ENCODE measurements at places on chromosomes 13 and 19.

- no peak for DNase-seq
Measured at GRCh38 chr13:43315522-43315921, 292.1 kb downstream of the DNAJC15 start.

GRCh38 chr13:100954430-100955305 is 280.1 kb upstream of the TMTC4 start:
- DNase-seq: no peak

DNA sequence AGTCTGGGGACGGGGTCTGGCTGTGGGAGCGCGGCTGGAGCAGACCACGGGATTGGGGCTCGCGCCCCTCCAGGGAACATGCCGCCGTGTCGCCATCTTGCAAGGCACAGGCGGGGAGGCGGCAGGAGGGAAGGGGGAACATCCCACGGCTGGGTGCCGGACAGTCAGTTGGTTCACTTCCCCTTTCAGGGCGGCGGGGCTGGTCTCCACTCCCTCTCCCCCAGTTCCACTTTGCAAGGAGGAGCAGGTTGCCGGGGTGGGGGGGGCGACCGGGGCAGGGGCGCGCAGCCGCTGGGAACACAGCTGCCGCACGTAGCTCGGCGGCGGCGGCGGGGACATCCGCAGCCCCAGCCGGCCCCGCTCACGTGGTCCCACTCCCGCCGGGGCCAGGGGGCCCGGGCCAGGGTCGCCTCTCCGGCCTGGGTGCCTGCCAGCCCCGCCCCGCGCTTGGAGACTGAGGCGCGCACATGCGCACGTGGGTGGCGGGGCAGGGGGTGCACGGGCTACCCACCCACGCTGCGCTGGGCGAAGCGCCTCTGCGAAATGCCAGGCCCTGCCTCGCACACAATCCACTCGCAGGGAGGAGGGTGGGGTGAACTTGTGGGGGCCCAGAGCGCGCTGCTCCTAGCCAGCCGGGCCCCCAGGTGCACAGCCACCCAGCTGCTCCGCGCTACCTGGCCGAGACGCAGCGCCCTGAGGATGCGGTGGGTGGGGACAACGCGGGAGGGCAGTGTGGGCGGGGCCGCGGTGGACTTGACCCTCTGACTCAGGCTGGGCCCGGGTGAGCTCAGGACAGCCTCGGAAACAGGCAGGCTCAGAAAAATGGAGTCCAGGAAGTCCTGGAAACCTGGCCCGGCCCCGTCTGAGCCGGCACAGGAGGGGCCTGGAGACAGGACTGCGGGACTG is 6.4 kb downstream of the KLF16 start:
- peak; percentile 48 for DNase-seq

DNA sequence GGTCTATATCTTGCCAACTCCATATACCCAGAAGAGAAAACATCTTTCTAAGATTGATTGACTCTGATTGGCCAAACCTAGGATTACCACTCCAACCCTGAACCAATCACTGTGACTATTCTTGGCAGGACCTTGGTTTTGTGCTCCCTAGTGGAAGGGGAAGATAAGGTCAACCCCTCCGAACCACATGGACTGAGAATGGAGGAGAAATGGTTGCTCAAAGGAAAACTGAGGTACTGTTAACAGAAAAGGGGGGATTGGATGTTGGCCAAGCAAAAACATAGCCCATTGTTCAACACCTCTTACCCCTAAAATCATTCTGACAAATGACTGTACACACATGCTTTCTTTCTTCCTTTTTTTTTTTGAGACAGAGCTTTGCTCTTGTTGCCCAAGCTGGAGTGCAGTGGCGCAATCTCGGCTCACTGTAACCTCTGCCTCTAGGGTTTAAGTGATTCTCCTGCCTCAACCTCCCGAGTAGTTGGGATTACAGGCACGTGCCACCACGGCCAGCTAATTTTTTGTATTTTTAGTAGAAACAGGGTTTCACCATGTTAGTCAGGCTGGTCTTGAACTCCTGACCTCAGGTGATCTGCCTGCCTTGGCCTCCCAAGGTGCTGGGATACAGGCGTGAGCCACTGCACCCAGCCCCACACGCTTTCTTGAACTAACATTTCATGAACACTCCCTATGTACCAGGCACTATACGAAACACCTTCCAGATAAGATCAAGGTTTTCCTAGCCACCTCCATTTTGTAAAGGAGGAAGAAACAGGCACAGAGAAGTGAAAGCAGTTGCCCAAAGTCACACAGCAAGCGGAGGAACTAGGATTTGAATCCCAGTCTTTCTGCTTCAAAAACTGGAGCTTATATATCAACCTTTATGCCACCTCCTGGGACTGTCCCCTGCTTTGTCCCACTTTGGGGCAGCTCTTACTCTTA is 6.5 kb downstream of the MEIOSIN start:
- no peak for DNase-seq

DNA sequence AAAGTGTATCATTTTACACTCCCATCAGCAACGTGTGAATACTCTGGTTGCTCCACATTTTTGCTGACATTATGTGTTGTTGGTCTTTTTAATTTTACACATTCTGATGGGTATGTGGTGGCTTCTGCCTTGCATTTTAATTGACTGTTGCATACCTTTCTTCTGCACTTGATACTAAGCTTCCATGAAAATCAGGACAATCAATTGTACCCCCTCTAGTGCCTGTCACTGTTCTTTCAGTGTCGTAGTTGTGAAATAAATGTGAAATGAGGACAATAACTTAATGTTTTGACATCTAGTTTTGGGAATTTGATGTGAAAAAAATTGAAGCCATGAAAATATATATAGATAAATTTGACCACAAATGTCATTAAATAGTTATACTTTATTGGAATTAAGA is 6.7 kb downstream of the IFT88 start:
- no peak for DNase-seq

DNA sequence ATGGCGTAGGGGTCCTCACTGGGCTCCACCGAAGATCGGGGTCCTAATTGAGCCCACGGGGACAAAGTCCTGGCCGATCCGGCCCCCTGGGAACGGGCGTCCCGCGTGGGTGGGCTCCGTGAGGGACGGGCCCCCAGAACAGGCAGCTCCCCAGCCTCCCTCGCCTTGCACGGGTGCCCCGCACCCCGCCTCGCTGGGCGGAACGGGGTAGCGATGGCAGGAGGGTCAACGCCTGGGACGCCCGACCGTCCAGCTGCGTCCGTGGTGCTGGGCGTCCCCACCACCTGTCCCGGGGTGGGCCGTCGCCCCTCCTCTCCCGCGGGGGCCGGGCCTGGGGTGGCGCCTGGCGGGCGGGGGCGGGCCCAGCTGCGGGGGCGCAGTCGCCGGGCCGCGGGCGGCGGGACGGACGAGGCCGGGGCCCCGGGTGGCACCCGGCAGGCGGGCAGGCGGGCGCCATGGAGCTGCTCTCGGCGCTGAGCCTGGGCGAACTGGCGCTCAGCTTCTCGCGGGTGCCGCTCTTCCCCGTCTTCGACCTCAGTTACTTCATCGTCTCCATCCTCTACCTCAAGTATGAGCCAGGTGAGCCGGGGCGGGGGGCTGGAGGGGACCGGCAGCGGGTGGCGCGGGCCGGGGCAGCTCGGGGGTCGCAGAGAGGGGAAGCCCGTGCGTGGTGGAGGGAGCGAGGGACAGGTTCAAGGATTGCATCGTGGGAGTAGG is at the start of gene TMEM38A:
TMEM38A (plus strand) TSS at position 377 of the 717 bp plus-strand sequence; CDS start at position 456, 79 bp downstream.
- peak; percentile 9 for DNase-seq

- DNase-seq: no peak
Measured at GRCh38 chr19:35011091-35011689, 11.1 kb downstream of the GRAMD1A start.

GRCh38 chr19:45924891-45925447 is 10.4 kb upstream of the NANOS2 start:
- no peak for DNase-seq

DNA sequence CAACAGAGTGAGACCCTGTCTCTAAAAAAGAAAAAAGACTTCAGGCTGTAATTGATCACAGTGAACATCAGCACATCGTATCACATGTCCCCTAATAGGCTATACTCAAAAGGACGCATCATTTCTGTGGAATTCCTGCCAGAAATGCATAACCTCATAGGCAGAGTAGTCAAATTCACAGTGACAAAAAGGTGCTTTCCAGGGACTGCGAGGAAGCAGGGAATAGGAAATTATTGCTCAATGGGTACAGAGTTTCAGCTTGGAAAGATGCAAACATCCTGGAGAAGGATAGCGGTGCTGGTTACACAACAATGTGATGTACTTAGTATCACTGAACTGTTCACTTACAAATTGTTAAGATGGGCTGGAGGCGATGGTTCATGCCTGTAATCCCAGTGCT is 41.1 kb upstream of the MRI1 start:
- DNase-seq: no peak

DNA sequence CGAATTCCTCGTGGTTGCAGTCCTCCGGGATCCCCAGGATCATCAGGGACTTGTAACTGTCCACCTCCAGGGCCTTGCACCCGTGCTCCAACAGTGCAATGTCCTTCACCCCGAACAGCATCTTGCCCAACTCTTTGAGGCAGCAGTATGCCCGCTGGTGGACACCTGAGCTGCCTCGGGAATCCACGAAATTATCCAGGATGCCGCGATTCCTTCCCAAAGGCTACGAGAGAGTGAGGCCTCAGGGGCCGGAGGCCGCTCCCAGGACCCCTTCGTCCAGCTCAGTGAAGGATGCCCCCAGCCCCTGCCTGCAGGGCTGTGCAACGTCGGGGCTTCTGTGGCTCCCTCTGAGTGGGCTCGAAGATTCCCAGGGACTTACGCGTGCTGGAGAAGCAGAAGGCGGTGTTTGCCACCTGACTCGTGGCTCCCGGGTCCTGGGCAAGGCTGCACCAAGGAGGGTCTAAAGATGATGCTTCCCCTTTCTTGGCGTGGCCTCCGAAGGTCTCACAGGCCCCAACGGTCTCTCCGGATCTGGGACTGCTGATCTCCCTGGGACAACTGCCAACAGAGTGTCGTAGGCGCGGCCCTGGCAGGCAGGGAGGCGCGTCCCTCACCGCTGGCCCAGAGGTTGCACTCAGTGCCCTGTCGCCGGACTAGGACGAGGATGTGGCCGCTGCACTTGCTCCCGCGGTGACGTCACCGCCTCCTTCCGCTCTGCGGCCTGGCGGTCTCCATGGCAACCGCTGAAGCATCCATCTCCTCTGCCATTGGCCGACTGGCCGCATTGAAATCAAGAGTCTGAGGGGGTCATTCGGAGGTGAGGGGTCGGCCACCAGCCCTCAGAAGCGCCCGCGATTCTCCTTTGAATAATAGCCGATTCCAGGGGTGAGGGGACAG is at the start of gene PNMA8C:
PNMA8C (minus strand) TSS at position 698 of the 897 bp plus-strand sequence; CDS start at position 121, 577 bp downstream.
- DNase-seq: peak; percentile 39

DNA sequence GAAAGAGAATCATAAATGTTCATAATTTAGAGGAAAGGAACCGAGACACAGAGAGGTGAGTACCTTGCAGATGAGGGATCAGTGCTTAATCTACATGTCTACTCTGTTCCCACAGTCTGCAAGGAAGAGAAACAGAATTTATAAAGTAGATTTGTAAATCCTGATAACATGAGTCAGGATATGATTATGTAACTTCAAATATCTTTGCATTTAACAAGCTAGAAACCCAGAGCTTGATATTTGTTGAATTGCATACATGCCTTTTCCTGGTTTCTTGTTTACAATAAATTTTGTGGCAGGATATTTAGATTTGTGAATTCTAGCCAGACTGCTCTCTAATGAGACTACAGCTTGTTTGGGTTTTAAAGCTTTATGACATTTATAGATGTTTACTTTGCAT is 219.2 kb downstream of the ENOX1 start:
- no peak for DNase-seq

- no peak for DNase-seq
Measured at GRCh38 chr19:38034492-38034860, 127.5 kb downstream of the SIPA1L3 start.

- DNase-seq: no peak
Measured at GRCh38 chr19:55273978-55274707, 5.8 kb downstream of the HSPBP1 start.

DNA sequence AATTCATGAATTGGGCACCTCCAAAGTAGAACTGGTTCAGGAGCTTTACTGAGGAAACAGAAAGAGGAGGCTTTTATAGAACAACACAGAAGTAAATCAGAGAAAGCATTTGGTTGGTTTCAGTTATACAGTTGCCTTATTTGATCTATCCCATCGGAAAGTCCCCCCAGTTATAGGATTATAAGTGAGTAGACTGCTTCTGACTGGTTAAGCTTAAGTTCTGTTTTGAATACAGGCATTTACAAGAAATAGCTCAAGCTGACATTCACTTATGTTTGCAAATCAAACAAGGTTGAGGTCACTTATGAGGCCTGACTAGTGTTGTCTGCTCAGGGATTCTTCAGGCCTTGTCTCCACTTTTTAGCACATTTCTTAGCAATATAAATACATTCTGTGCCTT is 857.4 kb downstream of the EFNB2 start:
- no peak for DNase-seq

DNA sequence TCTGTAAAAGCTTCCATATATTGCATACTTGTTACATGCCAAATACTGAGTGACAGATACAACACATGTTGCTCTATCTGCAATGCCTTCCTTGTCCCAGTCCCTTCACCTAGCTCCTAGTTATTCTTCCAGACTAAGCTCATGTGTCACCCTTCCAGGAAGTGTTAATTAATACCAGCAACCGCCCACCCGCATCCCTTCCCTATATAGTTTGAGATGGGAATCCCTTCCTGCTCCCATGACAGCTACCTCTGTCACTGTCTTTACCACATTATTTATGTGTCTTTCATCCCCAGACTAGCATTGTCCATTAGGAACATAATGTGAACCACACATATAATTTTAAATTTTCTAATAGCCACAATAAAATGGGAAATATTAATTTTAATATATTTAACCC is 49.5 kb upstream of the FRY start:
- DNase-seq: no peak

GRCh38 chr19:47421844-47422395 is 2.6 kb upstream of the MEIS3 start:
- no peak for DNase-seq

DNA sequence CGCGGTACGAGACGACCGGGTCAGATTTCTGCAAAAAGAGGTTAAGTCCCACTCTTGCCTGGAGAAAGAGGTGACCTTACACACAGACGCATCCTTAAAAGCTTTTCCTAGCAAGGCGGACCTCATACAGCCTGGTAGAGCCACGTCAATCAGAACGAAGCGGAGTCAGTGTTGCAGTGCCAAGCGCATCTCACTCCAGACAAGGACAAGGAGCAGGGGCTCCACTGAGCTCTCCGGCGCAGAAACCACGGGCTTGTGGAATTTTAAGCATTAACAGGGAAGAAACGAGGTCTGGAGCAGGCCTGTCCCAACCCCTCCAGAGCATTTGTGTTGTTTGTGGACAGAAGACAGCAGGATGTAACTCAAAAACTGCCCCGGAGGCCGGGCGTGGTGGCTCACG is 7.1 kb downstream of the EEF2 start:
- no peak for DNase-seq

- DNase-seq: no peak
Measured at GRCh38 chr13:83895994-83896580, 13.8 kb upstream of the SLITRK1 start.

- no peak for DNase-seq
Measured at GRCh38 chr19:47036097-47036651, 12.2 kb downstream of the TMEM160 start.

DNA sequence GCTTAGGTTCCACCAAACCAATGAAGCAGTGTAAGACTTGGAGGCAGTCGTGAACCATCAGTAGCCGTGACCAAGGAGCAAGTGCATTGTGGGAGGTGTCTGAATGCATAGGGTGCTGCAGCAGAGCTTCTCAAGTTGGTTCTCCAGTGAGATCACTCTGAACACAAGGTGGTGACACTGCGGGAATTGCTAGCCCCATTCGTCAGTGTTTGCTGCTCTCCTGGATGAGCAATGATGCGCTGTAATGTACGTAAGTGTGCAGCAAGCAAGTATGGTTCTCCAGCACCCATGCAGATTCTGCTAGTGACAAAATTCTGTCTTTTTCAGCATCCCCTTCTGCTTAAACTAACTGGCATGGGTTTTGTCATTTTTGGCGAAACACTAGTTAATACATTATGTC is 97.6 kb upstream of the HTR2A start:
- no peak for DNase-seq
